Activated B cell treated with CpG ODN at 0.5 μM for 24 hours (primary cell): ENCODE measurements at places on chromosomes 7 and 10.

GRCh38 chr10:78744491-78745090, 324.2 kb upstream of the ZMIZ1 start:
- H3K36me3 ChIP-seq, result no peaks in the 10 kb centered on the region
- no peak for DNase-seq
- peaks cover 25% of the 10 kb centered on the region for H3K27me3 ChIP-seq

GRCh38 chr7:137960020-137960419, 41.9 kb downstream of the CREB3L2 start:
- DNase-seq, result no peak
- peaks cover 30% of the 10 kb centered on the region for H3K4me1 ChIP-seq
- no peak overlapping the region for H3K27ac ChIP-seq
- no peaks in the 10 kb centered on the region for H3K27me3 ChIP-seq
- peaks cover 12% of the 10 kb centered on the region for H3K36me3 ChIP-seq

GRCh38 chr7:21071561-21072501, 285.1 kb upstream of the SP8 start:
- H3K27ac ChIP-seq, result no peak overlapping the region
- no peak overlapping the region for H3K4me3 ChIP-seq
- no peaks in the 10 kb centered on the region for H3K27me3 ChIP-seq

DNA sequence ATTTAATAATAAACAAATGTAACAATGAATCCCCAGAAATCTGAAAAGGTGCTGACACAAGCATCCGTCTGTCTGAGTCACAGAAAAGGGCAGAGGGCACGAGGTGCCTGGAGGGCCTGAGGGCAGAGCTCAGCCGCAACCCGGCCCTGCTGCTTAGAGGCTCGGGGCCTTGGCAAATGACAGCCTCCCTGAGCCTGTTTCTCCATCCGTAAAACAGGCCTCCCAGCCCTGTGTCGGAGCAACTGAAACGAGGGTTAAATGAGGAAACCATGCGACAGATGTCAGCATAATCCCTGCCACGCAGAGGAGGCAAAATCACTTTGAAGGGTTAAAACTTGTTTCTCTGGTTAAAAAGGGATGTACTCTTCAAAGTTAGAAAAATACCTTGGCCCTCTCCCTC, 24.9 kb downstream of the NUDT1 start:
- H3K36me3 ChIP-seq, result peaks cover 72% of the 10 kb centered on the region
- no peaks in the 10 kb centered on the region for H3K27me3 ChIP-seq
- H3K4me3 ChIP-seq, result no peak overlapping the region
- H3K27ac ChIP-seq, result no peak overlapping the region

DNA sequence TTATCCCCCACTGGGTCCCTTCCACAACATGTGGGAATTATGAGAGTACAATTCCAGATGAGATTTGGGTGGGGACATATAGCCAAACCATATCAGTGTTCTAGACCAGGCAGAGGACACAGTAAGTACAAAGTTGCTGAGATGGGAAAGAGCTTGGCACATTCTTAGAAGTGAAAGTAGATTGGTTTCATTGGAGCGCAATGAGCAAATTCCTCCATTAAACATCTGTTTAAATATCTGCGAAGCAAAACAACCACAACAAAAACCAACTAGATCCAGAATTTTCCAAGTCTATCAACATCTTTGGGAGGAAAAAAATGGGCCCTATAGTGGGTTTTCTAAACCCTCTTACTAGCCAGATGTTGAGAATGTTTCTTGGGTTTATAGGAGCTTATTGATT, 80.0 kb upstream of the STEAP1B start:
- peaks cover 60% of the 10 kb centered on the region for H3K4me1 ChIP-seq
- DNase-seq, result no peak
- H3K36me3 ChIP-seq, result peaks cover 40% of the 10 kb centered on the region
- H3K27ac ChIP-seq, result no peak overlapping the region

- no peaks in the 10 kb centered on the region for H3K27me3 ChIP-seq
- no peak overlapping the region for H3K27ac ChIP-seq
- peaks cover 28% of the 10 kb centered on the region for H3K4me1 ChIP-seq
- DNase-seq, result no peak
- no peaks in the 10 kb centered on the region for H3K36me3 ChIP-seq
- H3K4me3 ChIP-seq, result no peak overlapping the region
These were observed 62.7 kb downstream of the KAT6B start for GRCh38 chr10:74888962-74889661.

GRCh38 chr10:75165684-75166622, 44.6 kb upstream of the VDAC2 start:
- no peak overlapping the region for H3K27ac ChIP-seq
- H3K4me1 ChIP-seq, result peaks cover 23% of the 10 kb centered on the region
- H3K36me3 ChIP-seq, result peaks cover 53% of the 10 kb centered on the region
- H3K4me3 ChIP-seq, result no peak overlapping the region
- DNase-seq, result no peak
